ENCODE measurements at places on chromosomes 5 and 9.

- DNase-seq: no peak
Observed at GRCh38 chr5:62149879-62150278, 156.1 kb upstream of the KIF2A start.

DNA sequence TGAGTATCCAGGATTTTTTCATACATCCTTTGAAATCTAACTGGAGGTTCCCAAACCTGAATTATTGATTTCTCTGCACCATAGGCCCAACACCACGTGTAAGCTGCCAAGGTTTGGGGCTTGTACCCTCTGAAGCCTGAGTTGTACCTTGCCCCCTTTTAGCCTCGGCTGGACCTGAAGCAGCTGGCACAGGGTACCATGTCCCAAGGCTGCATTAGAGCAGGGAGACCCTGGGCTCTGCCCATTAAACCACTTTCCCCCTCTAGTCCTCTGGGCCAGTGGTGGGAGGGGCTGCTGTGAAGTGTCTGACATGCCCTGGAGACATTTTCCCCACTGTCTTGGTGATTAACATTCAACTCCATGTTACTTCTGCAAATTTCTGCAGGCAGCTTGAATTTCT is 532.9 kb upstream of the NUDT12 start:
- no peak for DNase-seq

GRCh38 chr5:150406103-150406722 is 6.5 kb downstream of the CD74 start:
- DNase-seq: no peak

DNA sequence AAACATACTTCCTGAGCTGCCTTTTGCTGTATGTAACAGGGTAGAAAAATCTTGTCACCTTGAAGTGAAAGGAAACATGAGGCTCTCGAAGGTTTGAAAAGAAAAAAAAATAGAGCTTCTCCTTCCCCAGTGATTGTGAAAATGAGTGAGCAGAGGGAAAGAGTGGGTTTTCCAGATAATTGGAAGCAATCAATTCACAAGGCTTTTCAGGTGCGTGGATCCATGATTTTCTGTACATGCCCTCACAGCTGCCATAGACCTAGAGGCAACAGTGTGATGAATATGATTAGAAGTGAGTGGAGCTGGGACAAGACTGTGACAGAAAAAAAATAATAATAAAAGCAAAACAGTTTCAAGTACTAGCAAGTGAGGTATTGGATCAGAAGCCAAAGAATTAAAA is 1422.5 kb upstream of the CDH6 start:
- no peak for DNase-seq

DNA sequence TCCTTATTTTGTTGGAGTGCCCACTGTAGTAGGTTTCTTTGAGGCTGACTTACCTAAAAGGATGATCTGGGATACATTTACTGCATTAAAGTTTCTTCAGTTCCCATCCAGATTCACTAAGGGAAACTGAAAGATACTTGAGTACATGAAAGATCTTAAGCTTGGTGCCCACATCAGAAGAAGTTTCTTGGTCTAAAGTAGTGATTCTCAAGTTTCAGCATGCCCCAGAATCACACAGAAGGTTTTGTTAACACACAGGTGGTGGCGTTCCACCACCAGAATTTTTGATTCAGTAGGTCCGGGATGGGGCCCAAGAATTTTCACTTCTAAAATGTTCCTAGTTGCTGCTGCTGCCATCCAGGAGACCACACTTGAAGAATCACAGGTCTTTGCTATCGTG is 171.0 kb downstream of the ZNF462 start:
- DNase-seq: no peak

DNA sequence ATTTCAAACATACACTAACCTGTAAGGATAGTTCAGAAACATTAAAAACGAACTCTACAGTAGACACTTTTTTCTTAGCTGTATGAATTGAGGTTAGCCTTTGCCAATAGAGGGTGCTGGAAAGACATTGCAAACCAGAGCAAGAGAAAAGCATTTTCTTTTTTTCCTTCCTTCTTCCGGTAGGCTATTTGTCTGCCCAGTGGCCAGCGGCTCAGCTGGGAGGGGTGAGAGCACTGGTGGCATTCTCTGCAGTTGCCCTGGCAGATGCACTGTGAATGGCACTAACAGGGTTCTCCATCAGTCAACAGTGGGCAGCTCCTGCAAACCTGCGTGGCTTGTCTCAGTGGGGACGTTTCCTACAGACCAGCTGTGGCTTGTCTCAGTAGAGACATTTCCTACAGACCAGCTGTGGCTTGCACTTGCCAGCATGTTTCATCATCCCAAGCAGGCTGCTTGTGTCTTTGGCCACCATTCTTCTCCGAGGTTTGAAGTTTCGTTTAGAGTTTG is 984.5 kb upstream of the CDH18 start:
- no peak for DNase-seq

GRCh38 chr5:180806351-180807011 is 3.9 kb upstream of the MGAT1 start:
- DNase-seq: no peak

All from HAP-1 (cell line).